Vagina (tissue), 2 donors: ENCODE measurements at places on chromosomes 5 and 9.

DNA sequence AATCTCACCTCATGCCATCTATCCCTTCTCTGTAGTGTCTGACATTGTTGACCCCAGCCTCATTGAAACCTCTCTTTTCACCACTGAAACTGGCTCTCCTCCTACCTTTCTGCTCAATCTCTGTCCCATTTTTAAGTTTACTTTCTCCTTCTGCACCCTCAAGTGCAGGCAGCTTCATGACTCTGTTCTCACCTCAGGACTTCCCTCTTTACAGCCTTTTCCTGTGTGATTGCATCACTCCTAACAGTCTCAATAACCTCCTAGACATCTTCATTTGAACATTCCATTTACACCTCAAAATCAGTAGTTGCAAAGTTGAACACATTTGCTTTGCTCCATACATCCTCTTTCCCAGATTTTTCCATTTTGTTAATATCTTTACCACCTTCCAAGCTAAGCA is 172.1 kb downstream of the RASEF start:
- no peak for DNase-seq

- no peak for DNase-seq
Observed at GRCh38 chr5:136034492-136034891, 5.7 kb downstream of the TGFBI start.

DNA sequence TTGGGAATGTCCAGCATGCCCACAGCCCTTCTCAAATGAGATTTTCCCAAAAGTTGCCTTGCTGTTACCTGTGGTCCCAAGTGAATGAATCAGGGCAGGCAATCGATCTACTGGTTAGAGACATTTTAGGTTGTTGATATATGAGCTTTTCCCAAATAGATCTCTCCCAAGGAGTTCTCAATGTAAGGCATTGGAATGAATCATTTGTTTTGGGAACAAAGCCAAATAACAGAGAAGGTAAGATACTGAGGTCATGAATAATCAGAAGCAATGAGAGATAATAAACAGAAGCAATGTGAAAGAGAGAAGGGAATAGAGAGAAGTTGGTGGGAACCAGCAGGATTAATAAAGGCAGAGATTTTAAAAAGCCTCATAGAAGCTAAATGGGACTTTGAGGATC is 93.6 kb upstream of the FER start:
- DNase-seq: no peak

GRCh38 chr9:21965401-21965951 is 28.7 kb downstream of the CDKN2A start:
- DNase-seq: no peak

DNA sequence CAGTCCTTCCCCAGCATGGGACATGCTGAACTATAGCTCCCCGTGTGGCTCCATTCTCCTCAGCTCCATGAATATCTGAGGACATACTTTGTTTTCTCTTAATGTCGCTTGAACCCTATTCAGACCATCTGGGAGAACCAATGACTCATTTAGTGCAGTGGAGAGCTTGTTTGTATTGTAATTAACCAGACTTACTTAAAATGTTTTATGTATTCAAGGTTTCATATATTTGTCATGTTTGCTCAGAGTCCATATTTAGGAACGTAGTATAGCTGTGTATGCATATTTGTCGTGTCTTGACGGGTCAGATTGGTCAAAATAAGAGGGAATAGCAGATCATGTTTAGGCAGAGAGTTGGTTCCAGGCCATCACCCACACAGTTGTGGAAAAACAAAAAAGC is 150.1 kb upstream of the NTRK2 start:
- no peak for DNase-seq

GRCh38 chr5:76893294-76893693 is 43.5 kb downstream of the S100Z start:
- no peak for DNase-seq

- DNase-seq: no peak
Observed at GRCh38 chr5:92890841-92891244, 690.2 kb downstream of the NR2F1-AS1 start.

DNA sequence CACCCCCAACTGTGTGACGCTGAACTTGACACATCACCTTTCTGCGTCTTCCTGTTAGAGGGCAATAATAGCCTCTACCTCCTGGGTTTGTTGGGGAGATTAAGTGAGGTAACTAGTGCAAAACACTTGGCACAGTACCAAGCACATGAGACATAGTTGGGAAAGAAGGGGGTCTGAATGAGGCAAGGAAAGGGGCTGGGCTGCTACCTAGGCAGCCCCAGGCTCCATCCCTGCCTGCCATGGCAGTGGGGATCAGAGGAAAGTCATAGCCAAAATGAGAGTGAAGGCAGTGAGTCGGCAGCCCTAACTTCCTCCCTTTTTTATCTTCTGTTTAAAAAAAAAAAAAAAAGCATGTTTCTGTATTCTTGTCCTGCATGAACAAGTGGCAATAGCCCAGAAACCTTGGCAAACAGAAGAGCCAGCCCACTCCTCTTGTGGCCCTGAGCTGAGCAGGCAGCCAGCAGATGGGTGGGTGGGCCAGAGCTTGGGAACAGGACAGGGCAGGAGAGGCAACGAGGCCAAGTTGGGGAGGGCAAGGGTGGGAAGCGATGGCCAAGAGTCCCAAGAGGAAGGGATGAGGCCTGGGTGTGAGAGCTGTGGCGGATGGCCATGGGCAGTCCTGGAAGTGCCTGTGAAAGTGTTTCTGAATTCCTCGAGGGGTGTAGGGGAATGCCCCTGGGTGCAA is 11.4 kb downstream of the CAMK2A start:
- DNase-seq: no peak
